Vein endothelial cell (primary cell): ENCODE measurements at places on chromosomes 4 and X. TPM values are rescaled to one million over a fixed set of nuclear protein-coding genes. Genes with fewer than 3 reads are reported as not detected.

LGI2 gene
- not detected in 2 replicates for total RNA-seq

TMA16 gene
- 36.5 and 36.9 TPM in 2 replicates for total RNA-seq

DTHD1 gene
- not detected in 2 replicates for total RNA-seq

AWAT1 gene
- not detected in 2 replicates for total RNA-seq

APOOL gene
- 7.8 and 12.2 TPM in 2 replicates for total RNA-seq

RBM46 gene
- 0.10 TPM in 1 of 2 replicates, not detected in the other for total RNA-seq

SASH3 gene
- total RNA-seq = under 0.01 TPM in 1 of 2 replicates, not detected in the other

SH3D19 gene
- 125 and 149 TPM in 2 replicates for total RNA-seq

REPS2 gene
- 1.6 and 3.2 TPM in 2 replicates for total RNA-seq

RHOXF2B gene
- total RNA-seq = 1.3 TPM in 1 of 2 replicates, not detected in the other

CABS1 gene
- not detected in 2 replicates for total RNA-seq

FRAS1 gene
- 0.65 and 3.3 TPM in 2 replicates for total RNA-seq

RHOXF1 gene
- total RNA-seq = not detected in 2 replicates

FOXR2 gene
- not detected in 2 replicates for total RNA-seq

STPG2 gene
- under 0.01 and 0.19 TPM in 2 replicates for total RNA-seq

HTN3 gene
- total RNA-seq = not detected in 2 replicates

SLC49A3 gene
- 5.6 and 8.5 TPM in 2 replicates for total RNA-seq

TNIP2 gene
- 59.6 and 72.2 TPM in 2 replicates for total RNA-seq

CXorf51B gene
- total RNA-seq = not detected in 2 replicates

LDB2 gene
- total RNA-seq = 115 and 178 TPM in 2 replicates

CLGN gene
- total RNA-seq = 0.67 and 0.98 TPM in 2 replicates

PHEX gene
- 0.96 and 0.98 TPM in 2 replicates for total RNA-seq

CXCL8 gene
- total RNA-seq = 63.4 and 175 TPM in 2 replicates

KLHL4 gene
- total RNA-seq = 36.6 and 44.6 TPM in 2 replicates

NUDT9 gene
- total RNA-seq = 12.7 and 17.3 TPM in 2 replicates

HPGDS gene
- total RNA-seq = not detected in 2 replicates

PLRG1 gene
- total RNA-seq = 89.3 and 91.8 TPM in 2 replicates

TLR10 gene
- not detected in 2 replicates for total RNA-seq

SLC16A2 gene
- 2.0 and 2.1 TPM in 2 replicates for total RNA-seq

GUCY1A1 gene
- total RNA-seq = 10.2 and 13.1 TPM in 2 replicates

GIMD1 gene
- not detected in 2 replicates for total RNA-seq

CENPVL1 gene
- total RNA-seq = not detected in 2 replicates

SPANXB1 gene
- not detected in 2 replicates for total RNA-seq

GLRA3 gene
- not detected in 2 replicates for total RNA-seq
